GDM1 (cell line): ENCODE measurements at places on chromosomes 12 and 14.

DNA sequence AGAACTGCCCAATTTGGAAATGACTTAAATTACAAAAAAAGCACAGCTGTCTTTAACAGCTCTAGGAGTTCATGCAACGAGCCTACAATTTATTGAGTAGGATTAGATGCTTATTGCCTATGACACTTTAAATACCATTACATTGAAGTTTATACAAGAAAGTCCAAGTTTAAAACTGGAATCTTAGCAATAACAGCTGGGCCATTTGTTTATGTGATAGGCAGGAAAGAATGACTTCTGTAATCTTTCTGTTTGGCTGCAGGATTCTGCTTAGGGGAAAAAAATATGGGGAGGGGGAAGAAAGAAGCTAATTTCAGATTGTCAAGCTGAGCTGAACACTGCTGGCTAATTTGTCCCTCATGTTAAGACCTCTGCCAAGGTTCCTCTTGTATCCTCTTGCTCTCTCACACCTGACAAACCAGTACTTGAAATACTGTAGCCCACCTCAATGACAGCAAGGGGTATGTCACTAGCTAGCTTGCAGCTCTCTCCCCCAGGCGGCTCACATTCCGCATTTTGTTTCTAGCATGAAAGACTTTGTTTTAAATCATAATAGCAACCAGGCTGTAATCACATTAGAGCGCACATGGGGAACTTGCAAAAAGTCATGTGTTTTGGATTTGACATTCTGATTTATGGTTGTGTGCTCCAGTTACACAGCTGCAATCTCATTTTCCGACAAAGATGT is 384.8 kb downstream of the BMP4 start:
- no peak for DNase-seq

DNA sequence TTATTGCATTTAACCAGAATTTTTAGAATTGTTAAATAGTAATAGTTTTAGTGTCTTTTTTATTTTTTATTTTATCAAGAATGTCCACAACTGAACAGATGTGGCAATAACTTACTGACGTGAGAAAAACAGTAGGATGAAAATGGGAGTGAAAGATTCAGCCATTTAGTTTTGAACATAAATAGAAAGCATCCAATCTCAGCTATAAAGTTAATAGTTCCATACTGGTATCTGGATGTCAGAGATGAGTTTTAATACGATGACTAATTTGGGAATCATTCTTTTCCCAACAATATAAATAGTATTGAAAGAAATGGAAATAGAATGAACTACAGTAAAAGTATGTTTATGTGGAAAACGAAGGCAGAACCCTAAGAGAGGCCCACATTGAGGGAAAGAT is 159.4 kb downstream of the EPS8 start:
- no peak for DNase-seq

- no peak for DNase-seq
Measured at GRCh38 chr12:4956054-4956453, 46.3 kb downstream of the KCNA1 start.

DNA sequence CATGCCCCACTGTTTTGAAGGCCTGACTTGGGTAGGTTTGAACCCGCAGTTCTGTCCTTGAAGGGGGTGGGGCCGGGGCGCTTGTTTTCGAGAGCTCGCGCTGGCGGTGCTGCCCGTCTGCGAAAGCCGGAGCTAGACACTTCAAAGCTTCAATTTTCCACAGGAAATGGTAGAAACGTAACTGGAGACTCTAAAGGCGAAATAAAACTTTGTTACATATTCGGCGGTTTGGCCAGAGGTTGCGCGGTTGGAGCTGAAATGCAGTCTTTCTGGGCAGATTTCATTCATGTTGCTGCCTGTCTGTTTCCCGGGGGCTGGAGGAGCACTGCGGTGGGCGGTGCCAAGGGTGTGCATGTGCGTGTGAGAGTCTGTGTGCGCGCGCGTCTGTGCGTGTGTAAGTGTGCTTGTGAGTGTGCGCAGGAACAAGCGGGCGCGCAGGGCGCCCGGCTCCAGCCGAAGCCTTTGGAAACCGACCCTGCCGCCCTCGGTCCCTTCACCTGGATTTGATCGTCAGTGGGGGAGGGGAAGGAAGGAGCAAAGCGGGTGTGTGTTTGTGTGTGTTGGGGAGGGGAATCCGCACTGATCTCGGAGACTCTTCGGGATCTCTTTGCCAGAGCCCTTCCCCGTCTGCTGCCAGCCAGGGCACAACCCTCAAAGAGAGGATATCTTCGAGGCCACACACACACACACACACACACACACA is 227.7 kb upstream of the CRY1 start:
- no peak for DNase-seq

GRCh38 chr14:91400696-91401095 is 16.9 kb downstream of the CCDC88C start:
- no peak for DNase-seq

DNA sequence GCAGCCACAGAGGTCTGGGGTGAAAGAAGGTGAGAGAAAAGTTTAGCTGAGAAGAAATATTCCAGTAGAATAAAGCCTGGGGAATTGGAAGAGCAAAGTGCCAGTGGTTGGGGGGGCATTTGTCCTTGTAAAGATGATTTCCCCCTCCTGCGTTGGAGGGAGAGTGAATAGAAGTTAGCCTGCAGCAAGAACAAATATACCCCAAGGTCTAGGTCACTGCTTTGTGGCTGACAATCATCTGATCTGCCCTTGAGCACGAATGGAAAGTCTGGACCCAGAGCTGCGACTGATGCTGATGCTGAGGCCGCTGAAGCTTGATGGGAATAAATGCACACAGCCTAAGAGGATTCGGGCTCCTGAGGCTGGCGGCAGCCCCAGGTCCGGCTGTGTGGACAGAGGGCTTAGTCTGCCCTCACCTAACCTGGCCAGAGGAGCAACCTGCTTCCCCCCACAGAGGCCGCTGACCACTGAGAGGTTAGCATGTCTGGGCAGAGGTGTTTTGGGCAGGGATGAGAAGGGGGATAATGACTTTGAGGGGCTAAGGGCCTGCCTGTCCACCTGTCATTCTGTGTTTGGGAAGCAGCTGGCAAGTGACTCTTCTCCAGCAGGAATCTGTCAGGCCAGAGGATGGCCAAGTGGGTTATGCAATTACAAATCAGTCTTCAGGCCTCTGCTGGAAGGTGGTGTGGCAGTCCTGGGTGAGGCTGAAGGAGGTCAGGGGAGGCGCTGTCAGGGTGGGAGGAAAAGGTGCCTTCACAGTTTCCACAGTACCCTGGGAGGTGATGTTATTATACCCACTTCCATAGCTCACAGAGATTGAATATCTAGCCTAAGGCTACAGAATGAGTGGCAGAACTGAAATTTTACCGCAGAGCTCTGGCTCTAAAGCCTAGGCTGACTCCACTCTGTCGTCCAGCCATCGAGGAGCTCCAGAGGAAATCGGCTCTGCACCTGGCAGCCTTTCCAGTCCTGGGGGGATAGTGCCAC is 11.7 kb downstream of the TUBA1C start:
- DNase-seq: no peak
